GM04503 (cell line): ENCODE measurements at places on chromosomes 7 and 10.

GRCh38 chr7:66970310-66970709 lies 25.1 kb downstream of the SBDS start:
- no peak for DNase-seq

GRCh38 chr10:129279446-129280154 lies 187.4 kb upstream of the MGMT start:
- DNase-seq, result no peak

- DNase-seq, result no peak
These were observed 102.5 kb downstream of the C10orf105 start for GRCh38 chr10:71616817-71617654.

DNA sequence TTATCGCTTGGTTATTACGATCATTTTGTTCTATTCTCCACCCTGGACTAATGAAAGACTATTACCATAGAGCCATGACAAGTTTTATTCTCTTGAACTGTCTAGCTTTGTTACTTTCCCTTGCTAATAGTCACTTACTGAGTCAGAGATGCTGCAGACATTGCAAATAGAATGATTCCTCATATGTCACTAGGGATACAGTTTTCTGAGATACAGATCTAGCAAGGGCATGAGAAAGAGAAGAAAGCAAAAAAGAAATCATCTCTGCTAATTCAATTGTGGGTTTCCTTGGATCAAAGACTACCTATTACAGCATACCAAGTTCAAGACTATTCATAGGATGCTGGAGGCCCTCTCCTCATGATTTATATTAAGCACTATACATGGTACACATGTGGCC lies 204.3 kb downstream of the MBL2 start:
- peak; percentile 41 for DNase-seq

GRCh38 chr7:42624471-42624870 lies 287.4 kb downstream of the C7orf25 start:
- no peak for DNase-seq

- DNase-seq, result no peak
These were observed 280.7 kb downstream of the SORCS3 start for GRCh38 chr10:104921763-104922162.

- no peak for DNase-seq
These were observed 3.8 kb downstream of the CDK6 start for GRCh38 chr7:92832534-92833023.

- DNase-seq, result no peak
These were observed 125.4 kb downstream of the MAPK8 start for GRCh38 chr10:48431871-48432270.

DNA sequence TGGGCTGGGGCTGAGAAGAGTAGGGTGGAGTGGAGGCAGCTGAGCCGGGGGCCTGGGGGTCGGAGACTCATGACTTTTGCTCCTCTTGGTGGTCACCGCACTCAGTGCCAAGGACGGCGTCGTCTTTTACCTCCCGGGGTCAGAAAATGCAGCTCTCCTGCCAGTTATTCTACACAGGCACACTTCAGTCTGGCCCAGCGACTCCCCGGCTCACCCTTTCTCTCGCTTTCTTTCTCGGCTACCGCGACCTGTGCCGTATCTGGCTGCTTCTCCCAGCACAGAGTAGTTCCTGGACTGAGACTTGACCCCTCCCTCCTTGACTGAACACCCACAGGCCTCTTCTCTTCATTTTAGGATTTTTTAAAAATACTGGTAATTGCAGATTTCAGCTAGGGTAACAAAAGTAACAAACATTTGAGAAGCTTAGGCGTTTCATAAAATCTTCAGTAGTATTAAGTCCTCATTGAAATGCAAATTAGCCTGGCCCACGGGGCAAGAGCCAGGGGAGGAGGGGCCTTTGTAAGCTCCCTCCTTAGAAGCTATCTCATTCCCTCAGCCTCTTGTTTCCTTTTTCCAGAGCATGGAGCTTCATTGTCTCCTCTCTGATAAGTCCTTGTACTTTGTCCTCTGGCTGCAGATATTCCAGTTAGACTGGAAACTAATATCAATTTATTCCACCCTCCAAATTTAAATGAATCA lies 1.1 kb upstream of the PRLHR start:
- DNase-seq, result no peak

DNA sequence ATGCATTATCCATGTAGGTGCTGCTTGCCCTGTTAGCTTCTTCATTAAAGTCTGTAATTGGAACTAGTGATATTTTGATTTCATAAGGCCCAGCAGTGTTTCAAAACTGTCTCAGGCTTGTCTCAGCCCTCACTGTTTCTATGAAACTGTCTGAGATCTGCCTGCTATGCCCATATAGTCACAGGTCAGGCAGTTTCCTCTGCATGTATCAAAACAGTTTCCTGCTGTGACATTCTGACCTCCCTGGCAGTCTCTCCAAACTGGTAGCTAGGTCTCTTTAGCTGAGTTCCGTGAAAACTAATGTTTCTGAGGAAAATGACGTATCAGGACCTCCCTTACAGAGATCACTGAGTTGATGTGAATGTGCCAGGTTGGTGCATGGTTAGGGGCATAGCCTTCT lies 18.9 kb upstream of the SEMA3D start:
- DNase-seq, result no peak

- no peak for DNase-seq
These were observed 3.5 kb upstream of the ARL4A start for GRCh38 chr7:12683678-12684585.

GRCh38 chr7:102875700-102876295 lies 37.0 kb upstream of the LRRC17 start:
- DNase-seq, result peak; percentile 97

GRCh38 chr7:55912748-55913158 lies 25.5 kb downstream of the ZNF713 start:
- no peak for DNase-seq

DNA sequence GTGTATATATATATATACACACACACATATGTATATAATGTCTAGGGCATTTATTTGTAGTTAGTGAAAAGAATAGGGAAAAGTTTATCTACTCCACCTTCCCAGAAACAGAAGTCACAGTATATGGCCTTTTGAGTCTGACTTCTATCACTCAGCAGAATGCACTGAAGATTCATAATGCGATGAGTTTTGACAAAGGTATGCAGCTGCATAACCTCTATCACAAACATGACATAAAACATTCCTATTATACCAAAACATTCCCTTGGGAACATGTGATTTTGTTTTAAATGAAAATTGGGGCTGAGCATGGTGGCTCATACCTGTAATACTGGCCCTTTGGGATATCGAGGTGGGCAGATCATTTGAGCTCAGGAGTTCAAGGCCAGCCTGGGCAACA lies 137.3 kb upstream of the EEPD1 start:
- no peak for DNase-seq

DNA sequence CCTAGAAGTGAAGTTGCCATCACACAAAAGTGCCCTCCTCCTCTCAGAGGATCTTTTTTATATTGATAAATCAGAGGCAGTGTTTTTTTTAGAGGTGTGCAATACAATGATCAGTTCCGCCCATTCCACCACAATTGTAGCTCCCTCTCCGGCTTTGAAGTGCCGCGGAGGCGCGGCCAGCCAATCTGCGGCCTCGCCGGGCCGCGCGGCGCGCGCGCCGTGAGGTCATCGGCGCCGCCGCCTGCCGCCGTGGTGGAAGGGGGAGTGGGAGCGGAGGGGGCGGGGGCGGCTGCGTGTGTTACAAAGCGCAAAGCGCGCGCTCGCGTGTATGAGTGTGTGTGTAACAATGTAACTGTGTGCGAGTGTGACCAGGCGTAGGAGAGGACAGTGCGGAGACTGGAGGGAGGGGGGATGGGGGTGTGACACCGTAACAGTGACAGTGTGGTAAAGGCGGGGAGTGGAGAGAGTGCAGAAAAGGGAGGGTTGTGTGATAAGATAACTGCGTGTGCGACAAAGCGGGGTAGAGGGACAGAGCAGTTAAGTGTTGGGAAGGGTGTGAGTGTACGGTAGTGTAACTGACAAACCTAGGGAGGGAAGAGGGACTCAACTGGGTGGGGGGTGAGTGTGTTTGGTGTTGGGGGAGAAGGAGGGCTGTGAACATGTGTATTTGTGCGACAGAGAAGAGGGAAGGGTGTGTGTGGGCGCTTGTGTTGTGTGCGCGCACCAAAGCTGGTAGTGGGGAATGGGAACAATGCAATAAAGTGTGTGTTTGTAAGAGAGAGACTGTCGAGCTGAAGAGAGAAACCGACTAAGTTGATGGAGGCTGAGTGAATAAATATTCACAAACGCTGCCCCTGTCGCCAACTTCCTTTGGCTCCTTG lies at the start of gene SP8:
Gene SP8, minus strand, starts transcription at position 108 of the 881 bp plus-strand sequence. Its CDS starts 88 bp downstream, at position 20.
- DNase-seq, result no peak

DNA sequence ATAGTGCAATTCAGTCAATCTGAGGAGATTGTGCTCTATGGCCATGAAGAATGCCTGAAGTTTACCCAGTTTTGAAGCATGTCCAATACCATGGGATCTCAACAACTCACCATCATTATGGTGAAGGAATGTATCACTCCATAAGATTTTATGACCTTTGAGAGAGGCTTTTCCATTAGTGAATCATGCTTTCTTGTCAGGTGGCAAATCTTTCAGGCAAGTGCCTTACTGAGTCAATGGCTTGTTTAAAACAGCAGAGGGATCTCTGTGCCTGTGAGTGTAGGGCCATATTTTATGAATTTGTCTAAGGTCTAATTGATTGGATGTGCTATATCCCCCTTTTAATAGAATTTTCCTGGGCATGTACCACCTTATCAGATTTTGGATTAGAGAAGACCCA lies 131.5 kb downstream of the CCDC7 start:
- DNase-seq, result peak; percentile 27

DNA sequence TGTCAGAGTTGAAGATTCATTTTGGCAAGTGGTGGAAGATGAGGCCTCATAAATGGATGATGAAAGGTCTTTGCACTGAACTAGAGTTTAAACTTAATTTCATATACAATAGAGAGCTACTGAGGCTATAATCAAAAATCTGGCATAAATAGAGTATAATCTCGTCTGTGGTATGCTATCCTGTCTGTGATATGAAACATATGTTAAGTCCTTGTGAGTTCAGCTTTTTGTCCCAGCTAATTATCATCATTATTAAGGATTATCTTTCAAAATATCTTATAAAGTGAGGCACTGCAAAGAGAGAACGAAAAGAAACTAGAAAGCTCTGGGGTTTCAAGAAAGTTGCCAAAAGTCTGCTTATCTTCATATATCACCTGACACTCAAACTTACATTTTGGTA lies 83.4 kb downstream of the GAD2 start:
- no peak for DNase-seq

DNA sequence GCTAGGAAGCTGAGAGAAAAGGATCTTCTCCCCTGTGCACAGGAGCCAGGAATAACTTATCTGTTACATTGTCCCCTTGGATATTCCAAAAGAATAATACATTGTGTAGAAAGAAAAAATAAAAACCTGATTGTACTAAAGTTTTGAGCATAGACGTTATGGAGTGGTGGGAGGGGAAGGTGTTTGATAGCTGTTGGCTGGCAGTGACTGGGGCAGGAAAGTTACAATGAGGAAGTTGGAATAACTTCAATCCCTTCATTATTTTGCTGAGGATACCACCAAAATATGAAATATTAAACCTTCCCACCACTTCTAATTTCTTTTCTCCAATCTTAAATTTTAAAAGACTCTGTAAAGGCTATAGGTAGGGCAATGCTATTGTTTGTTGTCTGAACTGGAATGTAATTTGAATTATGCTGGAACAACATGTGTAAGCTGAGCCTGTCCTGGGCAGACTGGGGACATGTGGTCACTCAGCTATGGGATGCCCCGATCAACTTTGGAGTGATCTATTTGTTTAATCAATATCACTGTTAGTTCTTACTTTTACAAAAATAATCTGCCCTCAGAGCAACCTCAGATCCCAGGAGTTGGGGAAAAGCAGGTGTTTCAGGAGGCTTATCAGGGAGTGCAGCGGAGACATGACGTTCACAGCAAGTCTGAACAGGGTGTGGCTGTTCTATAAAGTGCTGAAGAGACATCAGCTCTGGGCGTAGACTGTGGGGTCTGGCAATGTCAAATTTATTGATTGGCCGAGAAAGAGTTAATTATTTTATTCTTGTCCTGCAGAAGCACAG lies 20.8 kb downstream of the CYP3A43 start:
- DNase-seq, result no peak

- no peak for DNase-seq
These were observed 64.8 kb upstream of the GRM8 start for GRCh38 chr7:127317447-127317961.

GRCh38 chr10:28453926-28454325 lies 79.0 kb upstream of the WAC start:
- DNase-seq, result no peak

DNA sequence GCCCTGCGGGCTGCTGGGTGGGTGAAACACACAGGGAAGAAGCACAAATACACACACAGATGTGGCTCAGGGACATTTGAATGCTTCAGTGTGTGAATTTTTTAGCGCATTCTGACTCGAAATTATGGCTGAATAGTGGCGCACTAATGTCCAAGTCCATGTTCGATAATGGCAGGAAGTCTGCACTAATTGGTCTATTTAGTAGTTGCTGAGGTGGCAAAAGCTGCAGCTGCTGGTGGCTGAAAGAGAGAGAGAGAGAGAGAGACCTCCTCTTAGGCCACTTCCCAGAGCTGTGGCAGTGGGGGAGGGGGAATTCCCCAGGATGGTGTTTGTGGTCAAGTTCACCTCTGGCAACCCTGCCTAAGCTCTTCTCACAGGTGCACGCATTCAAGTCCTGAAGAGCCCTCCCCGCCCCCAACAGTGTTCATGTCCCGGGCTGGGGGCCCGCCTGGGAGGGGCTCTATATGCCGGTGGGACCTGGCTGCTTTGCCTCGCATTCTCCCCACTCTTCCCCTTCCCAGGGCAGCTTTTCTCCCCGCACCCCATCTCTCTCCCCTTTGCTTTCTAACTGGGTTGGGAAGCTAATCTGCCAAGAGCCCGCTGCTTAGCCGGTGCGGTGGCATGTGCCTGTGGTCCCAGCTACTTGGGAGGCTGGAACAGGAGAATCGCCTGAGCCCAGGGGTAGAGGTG lies 6.0 kb upstream of the MNX1 start:
- no peak for DNase-seq

DNA sequence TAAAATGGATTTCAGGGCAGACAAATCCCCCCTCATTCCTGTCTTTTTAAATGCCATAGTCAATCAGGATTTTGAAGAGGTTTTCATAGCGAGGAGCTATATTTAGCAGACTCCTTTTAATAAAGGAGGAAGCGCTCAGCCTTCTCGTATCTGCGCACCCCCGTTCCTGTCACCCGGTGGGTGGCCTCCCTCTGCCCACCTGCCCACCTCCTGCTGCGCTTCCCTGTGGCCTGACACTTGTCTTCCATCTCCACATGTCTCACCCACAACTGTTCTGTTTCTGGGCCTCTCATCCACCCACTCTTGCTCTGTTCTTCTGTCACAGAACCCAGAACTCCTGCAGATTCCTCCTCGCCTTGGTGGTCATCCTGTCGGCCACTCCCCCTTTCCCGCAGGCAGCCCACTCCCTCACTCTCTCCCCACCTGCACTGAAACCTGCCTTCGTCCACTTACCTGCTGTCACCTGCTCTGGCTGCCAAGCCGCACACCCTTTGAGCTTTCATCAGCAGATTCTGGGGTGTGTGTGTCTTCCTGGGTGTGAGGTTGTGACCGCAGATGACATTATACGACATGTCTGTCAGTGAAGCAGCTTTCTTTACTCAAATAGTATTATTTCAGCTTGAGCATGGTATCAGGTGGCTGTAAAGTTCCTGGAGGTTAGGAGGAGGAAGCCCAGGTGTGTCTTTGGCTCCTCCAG lies 163.5 kb upstream of the AGK start:
- no peak for DNase-seq

- DNase-seq, result no peak
These were observed 16.8 kb upstream of the IGFBP3 start for GRCh38 chr7:45937862-45938261.
